ENCODE measurements at places on chromosomes 5 and 9.

DNA sequence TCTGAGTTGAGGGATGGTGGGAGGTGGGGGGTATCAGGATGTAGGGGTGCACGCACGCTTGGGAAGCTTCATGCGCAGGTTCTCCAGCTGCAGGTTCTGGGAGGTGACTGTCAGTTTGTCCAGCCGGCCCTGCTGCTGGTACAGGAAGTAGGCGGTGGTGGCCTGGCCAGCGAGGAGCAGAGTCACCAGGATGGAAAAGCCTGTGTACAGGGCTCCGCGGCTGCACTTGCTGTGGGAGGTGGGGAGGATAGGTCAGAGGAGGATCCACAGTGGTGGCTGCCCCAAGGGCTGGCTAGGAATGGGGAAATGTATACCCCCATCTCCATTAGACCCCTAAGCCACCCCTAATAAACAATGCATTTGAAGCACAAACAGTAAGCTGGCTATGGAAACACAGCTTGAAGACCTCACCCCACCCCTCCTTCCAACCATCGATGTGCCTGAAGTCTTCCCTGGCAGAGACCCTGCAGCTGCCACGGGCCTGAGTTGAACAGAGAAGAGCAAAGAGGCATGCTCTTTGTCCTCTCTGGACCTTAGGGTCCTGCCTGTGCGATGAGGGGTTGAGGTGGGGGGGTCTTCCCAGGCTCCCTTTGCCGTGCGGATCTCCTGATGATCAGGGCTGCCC lies 5.5 kb downstream of the CD74 start:
- no peak for DNase-seq

- no peak for DNase-seq
Observed at GRCh38 chr9:130292106-130292505, 26.5 kb downstream of the HMCN2 start.

GRCh38 chr9:35980289-35981011 lies 22.5 kb upstream of the OR2S2 start:
- DNase-seq = no peak

DNA sequence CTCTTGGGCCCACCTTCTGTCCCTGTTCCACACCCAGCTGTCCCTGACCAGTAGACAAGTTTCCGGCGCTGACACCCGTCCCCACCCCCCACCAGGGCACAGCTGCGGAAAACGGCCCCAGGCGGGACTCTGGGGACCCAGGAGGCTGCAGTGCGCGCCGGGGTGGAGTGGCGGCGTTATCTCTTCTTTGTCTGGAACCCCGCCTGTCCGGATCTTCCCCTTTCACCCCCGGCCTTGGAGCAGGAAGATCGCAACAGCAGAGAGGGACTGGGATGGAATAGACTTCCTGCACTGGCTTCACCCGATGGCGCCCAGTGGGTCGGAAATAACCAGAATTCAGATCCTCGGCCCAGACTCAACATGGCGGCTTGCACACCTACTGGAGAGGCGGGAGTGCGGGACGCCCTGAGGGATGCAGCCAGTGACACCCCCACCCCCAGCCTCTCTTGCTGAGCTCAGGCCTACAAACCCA lies 4.7 kb downstream of the PAX5 start:
- DNase-seq = no peak

DNA sequence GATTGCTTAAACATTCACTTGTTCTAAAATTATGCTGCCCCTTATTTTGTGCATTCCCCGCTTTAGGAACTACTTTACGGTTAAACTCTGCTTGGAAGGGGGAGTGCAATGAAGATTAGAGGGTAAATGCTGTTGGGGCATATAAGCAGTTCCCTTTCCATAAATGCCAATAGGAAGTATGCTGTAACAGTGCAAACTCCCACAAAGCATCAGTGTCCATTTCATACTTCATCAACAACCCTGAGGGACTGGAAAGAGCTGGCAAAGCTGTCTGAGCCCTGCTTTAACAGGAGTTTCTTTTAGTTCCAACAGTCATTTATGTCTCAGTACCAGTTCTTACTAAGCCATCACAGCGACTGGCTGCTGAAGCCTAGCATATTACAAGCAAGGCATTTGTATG lies 1.8 kb downstream of the ACTL7A start:
- DNase-seq = no peak

DNA sequence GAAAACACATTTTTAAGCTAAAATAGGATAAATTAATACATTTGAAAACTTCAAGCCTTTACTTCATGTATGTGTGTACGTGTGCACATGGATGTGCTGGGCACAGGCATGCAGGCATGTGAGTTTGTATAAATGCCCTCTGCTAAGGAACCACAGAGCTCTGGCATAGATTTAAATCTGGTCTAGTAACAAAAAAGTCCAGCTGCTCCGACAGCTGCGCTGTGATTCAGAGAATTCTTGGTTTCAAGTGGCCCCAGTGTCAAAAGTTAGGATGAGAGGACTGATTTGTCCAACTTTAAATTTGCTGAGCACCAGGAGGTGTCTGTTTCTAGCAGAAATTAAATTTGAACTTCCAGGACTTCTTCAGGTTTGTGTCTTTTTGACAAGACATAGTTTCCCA lies 203.7 kb upstream of the TUT7 start:
- DNase-seq = no peak

DNA sequence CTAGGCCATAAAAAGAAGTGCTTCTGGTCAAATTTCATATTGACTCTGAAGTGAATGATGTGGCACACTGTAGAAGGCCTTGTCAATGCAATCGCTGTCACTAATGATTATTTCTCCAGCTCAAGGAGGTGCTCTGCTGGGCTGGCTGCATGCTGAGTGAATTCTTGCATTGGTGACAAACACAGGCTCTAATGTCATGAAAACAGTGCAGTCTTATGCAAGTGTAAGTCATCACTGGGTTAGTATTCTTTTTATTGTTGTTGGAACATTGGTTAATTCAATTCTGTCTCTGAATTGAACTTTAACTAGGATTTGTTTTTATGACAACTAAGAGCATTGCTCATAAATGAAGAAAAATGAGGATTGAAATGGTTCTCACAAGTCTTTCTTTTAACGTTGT lies 57.3 kb upstream of the CD180 start:
- no peak for DNase-seq

DNA sequence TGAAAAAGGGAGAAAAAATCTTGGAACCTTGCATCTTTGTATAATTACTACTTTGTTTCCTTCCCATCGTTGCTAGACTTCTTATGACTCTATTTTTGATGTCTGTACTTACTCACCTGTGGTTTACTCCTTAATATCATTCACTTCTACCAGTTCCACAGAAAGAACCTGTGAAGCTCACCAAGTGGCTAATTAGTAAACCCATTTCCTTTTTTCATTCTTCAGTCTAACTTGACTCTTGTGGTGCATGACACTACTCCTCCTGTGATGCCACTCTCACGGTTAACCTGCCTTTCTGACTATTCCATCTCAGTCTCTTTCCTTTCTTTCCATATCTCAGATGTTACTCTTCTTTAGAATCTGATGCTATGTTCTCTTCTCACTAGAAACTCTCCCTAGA lies 14.6 kb downstream of the RECK start:
- DNase-seq = no peak

GRCh38 chr5:158695595-158696330 lies 404.0 kb downstream of the EBF1 start:
- peak; percentile 51 for DNase-seq

- no peak for DNase-seq
Observed at GRCh38 chr5:55173687-55174230, 782 bp upstream of the CDC20B start.

GRCh38 chr9:109961626-109962025 lies 181.6 kb downstream of the PALM2AKAP2 start:
- no peak for DNase-seq

GRCh38 chr9:83327750-83328622 lies 210.2 kb downstream of the FRMD3 start:
- no peak for DNase-seq

- DNase-seq = no peak
Observed at GRCh38 chr5:81402192-81402930, 8.4 kb upstream of the ACOT12 start.

GRCh38 chr5:76594107-76594506 lies 29.1 kb downstream of the F2RL2 start:
- no peak for DNase-seq

DNA sequence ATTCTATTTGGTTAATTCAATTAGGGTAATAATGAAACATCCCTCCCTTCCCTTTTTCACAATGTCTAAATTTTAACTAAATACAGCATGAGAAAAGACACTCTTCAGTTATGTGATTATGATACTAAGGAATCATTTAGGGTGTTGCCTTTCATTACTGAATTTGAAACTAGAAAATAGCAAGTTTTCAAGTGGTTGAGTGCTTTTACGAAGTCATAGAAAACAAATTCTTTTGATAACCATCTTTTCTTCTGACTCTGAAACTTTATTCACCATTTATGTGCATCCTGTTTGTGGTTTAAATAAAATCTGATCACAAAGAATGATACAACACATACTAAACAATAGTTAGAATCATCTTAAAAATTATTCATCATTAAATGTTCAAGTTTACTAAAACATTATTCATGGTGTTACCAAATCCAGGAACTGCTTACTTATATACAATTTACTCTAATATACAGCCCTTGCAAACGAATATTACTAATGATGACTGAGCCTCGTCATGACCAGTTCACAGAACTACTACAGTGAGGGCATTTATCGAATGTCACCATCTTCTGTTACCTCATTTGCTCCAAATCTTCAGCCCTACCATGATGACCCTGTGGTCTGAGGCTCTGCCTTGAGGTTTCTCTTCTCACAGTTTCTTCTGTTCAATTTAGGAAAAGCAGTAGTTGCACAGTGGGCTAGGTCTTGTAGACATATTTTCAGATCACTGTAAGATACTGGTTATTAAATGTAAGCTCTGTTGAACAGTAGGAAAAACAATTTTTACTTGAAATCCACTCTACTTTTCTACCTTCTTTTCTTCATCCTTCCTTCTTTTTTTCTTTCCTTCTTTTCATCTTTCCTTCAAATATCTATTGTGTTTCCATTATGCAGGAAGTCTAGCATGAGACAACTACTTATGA lies 18.3 kb upstream of the IL9 start:
- DNase-seq = no peak

- no peak for DNase-seq
Observed at GRCh38 chr9:17752021-17752420, 173.2 kb downstream of the SH3GL2 start.

GRCh38 chr5:15475367-15475766 lies 24.6 kb upstream of the FBXL7 start:
- no peak for DNase-seq

DNA sequence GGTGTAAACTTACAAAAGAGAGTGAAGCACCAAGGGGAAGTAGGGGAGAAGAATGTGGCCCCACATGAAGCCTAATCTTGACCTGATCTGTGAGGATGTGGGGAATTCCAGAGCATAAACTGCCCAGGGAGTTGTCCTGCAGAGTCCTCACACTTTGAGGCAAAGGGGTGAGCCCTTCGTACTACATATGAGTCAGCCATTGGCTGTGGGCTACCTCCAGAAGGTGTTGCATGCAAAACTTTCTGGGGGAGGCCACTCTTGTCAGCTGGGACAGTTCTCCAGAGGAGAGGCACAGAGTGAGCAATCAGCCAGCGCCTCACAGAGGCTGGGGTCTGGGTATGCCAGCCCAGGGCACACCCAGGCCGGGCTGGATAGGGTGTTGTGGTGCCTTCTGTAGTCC lies 98.1 kb upstream of the NMUR2 start:
- DNase-seq = no peak

GRCh38 chr5:111254613-111255012 lies 30.4 kb downstream of the CAMK4 start:
- DNase-seq = no peak

- peak; percentile 69 for DNase-seq
Observed at GRCh38 chr5:171342362-171343111, 33.5 kb downstream of the TLX3 start.

GRCh38 chr5:168334695-168335094 lies 43.2 kb downstream of the WWC1 start:
- DNase-seq = no peak

GRCh38 chr5:67073045-67073680 lies 123.4 kb downstream of the CD180 start:
- DNase-seq = no peak

DNA sequence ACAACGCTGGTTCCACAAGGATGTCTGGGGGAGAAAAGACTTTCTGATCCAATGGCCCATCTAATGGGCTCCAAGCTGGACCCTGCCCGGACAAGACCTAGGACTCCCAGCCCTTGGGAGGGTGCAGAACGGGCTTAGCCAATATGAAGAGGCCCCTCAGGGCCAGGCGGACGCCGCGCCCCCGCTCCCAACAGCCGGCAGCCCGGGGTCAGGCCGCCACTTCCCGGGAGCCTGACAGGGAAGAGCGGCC lies 493 bp downstream of the P4HA2 start:
- DNase-seq = no peak

DNA sequence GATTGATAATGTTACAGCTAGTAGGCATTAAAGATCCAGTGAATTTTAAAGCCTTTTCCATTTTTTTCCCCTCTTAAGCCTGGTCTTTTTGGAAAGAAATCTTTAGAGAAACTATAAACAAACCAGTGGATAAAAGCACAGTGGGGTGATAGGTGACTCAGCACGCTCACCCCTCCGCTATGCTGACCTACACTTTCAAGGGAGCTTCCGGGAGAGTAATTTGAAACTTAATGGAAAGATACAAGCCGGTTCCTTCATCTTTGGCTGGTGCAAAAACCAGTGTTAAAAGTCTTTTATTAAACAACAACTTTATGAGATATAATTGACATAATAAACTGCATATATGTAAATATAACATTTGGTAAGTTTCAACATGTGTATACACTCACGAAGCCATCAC lies 27.0 kb upstream of the ALDOB start:
- no peak for DNase-seq

DNA sequence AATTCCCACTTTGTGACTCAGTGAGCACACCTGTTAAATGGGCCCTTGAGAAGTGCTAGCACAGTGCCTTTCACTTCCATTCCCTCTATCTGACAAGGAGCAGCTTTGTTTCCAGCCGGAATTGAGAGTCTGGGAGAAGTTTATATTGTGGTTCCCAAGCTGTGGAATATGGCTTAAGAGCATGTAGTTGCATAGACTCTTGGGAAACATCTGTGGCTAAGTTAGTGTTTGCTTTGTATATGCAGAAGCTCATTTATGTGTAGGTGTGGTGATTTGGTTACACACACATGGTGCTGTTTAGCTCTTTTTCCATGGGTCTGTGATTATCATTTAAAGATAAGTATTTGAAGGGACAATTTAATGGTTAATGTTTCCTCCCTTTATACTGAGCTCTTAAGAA lies 110.5 kb upstream of the HMHB1 start:
- DNase-seq = no peak

- no peak for DNase-seq
Observed at GRCh38 chr5:17452936-17453335, 45.1 kb upstream of the TAF11L2 start.

DNA sequence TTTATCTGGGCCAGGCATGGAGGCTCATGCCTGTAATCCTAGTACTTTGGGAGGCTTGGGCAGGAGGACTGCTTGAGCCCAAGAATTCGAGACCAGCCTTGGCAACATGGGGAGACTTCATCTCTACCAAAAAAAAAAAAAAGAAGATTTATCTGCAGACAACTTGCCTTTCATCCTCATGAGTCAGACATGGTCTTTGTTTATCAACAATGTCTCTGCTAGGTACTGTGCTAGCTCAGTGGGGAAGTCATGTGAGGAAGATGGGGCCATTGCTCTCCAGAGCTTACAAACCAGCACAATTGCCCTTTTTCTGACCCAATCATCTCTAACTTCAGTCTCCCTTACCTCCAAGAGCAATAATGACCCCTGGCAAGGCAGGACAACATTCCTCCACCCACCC lies 1.6 kb downstream of the URM1 start:
- DNase-seq = no peak

GRCh38 chr5:51651476-51651875 lies 268.2 kb downstream of the ISL1 start:
- DNase-seq = no peak

GRCh38 chr5:69268899-69269298 lies 34.2 kb downstream of the CDK7 start:
- no peak for DNase-seq
